Ascending aorta (tissue), 2 donors: ENCODE measurements at places on chromosomes 12 and 14.

DNA sequence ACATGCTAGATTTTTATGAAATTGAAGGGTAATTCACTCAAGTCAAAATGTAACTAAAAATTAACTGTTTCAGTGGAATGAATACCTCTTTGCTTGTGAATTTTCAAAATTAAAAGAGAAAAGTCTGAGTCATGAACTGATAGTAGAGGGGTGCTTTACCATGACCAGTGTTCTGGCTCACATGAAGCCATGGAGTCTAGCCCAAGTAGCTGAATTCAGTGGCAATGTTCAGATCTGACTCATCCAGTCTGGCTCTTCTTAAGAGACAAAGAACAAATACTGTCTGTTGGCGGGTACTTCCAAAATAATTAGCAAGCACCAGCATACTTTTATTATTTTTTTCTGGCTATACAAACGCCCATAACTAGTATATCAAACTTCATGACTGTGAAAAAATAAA is 366.3 kb upstream of the GARIN6 start:
- DNase-seq = no peak

GRCh38 chr12:123543541-123543940 is 10.0 kb upstream of the RILPL1 start:
- DNase-seq = no peak

GRCh38 chr14:68598621-68599447 is 194.0 kb downstream of the ZFP36L1 start:
- peak; percentile 83 for DNase-seq

DNA sequence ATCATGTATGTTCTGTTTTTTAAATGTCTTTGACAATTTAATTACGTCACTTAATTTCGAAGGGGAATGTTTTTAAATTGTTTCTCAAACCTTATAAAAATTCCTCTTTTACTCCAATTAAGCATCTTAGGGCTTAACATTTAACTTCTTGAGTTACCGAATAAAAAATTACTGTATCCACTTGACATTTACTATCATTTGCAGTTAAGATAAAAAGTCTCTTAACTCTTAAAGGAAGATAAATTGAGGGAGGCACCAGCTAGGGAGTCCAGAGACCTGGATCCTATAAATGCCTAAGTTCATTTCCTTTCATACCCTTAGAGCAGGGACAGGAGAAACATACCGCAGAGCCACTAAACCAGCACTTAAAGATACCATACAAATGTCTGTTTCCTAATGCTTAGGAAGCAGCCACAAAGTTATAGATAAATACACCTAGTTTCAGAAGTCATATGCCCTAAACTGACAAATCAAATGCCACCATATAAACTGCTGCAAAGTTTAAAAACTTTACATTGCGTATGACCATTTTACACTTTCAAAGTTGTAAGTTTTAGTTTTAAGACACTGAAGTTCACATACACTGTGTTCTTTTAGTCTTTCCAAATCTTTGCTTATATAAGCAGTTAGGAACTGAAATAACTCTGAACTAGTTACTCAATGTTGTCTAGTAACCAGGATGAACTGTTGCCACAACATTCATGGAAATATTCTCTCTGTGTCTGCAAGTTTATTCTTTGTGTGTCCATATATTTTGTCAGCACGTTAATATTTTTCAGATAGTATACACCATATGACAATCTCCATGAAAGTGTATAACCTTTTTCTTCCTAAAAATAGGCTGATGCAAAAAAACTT is 71.2 kb downstream of the GALNT4 start:
- no peak for DNase-seq

- DNase-seq = no peak
Observed at GRCh38 chr12:18343708-18344107, 82.4 kb downstream of the PIK3C2G start.

GRCh38 chr12:23731493-23731892 is 218.0 kb downstream of the SOX5 start:
- DNase-seq = no peak

DNA sequence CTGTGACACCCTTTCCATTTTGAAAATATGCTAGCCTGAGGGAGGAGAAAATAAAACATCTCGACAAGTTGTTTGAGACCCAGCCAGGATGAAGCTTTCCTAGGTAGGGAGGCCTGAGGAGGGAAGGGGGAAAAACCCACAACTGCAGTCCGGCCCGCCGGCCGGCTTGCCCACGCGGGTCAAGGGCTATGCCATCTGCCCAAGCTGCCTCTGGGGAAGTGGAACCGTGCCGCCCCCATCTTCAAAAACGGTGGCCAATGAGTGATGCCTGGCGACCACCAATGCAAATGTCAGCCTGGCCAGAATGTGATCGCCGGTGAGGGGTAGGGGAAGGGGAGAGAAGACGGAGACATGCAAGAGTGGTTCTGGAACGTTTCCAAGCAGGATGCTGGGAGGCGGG is 263.5 kb upstream of the ALG10B start:
- no peak for DNase-seq

DNA sequence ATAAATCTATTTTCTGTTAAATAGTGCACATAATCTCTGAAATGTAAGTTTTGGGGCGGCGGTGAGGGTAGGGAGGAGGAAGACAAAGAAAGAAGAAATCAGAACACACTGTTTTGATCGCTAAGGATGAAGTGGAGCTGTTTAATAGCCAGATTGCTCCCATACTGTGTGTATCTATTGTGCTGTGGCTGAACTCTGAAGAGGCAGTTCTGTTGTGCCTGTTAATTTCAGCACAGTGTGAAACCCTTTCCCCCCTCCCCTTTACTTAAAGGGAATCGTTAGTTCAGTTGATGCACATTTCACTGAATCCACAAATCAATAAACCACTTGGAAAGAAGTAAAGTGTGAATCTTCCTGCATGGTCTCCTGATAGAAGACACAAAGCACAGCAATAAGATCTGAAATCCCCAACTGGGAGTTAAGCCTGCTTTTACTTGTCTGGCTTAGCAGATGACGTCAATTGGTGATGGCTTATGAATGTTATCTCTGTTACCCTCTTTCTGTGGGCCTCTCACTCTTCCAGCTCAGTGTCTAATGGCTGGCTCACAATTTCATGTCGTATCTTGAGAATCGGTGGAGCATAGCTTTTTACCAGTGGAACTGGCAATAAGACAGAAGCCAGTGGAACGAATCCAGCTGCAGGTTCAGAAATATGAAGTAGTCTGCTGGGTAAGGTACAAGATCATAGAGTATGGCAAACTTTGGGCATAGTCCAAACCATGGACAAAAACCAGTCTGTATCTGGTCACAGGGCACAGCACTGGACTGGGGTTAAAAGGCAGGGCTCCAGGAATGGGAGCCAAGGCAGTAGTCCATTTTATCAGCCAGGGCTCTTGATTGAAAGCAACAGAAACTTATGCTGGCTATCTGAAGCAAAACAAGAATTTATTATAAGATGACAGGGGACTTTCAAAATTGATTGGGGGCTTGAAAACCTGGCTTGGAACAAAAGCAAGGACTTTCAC is 413.5 kb upstream of the SEL1L start:
- DNase-seq = no peak

DNA sequence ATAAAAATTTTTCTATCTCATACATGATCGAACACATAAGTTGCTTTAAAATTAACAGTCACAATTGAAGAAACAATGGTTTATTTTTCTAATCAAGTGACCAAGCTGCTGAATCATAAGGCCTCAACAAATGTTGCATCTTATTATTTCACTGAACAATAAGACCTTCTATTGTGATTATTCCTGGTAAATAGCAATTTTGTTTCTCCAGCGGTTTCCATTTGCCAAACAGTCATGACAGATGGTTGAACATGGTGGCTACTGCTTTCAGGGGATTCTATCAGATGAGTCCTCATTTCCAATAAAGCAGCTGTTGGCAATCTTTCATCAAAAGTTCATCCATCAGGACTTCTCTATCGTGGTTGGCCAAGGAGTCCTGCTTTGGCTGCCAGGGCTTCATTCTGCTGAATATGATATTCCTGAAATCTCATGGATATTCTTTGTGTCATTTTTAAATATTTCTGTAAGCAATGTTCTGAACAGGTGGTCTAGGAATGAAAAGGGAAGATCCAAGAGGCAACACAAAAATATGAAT is 13.0 kb downstream of the TOMM20L start:
- DNase-seq = no peak

DNA sequence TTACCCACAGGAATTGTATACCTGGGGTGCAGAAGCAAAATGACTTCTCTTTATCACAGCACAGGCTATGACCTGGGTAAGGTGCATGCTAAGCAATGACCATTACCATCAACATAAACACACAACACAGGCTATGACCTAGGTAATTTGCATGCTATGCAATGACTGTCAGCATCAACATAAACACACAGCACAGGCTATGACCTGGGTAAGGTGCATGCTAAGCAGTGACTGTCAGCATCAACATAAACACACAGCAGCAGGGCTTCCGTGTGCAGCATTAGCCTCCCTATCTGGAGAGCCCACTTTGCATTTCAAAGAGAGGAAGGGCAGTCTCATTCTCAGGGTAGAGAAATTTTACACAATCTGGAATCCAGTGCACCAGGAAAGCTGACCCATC is 583.0 kb downstream of the TMEM121 start:
- no peak for DNase-seq

- no peak for DNase-seq
Observed at GRCh38 chr12:123471374-123472068, 13.6 kb downstream of the SNRNP35 start.

DNA sequence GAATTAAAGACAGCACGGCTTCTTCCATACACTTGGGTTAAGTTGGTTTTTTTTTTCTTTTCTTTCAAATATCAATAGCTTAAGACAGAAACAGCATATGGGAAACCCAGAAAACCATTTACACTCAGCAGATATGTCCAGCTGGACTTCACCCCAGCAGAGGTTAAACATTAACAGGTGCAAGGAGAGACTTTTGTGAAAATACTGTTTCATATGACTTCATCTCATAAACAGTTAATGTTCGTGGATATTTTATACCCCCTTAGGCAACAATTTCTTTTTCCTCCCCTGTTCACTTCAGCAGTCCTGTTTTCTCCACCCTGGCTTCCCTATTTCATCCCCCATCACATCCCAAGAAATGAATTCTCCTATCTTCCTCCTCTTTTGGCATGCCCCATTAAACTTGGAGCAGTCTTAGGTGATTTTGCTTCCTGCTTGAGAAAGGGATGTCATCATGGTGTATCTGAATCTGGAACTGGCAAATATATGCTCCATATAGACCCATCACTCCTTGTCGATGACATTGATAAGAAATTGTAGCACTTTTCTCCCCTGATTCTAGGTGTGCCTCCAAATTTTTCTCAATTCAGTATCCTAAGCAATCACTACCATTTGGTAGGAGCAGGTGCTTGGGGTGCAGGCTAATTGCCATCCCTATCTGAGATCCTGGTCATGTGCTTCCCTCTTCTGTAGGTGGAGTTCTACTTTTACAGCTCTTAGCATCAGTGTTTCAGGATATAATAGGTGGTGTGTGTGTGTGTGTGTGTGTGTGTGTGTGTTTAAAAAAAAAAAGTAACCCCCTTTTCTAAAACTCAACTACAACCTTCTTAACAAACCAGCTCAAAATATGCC is 67.9 kb downstream of the BMP4 start:
- DNase-seq = no peak

DNA sequence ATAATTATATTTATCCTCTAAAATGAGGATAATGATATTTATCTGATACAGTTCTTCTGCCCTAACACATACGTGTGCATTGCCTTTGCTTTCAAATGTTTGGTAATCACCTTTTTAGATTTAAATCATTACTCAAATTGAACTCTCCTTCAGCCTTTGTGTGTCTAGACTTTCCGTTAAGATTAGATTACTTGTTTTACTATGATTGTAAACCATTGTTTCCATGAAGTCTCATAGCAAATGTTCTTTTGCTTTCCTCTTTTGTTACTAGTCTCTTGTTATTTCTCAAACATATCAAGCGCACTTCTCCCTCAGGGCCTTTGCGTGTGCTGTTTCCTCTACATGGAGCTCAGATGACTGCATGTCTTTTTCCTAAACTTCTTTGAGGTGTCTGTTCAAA is 63.7 kb downstream of the ETV6 start:
- no peak for DNase-seq

- no peak for DNase-seq
Observed at GRCh38 chr14:36655963-36656686, 5.5 kb upstream of the PAX9 start.

DNA sequence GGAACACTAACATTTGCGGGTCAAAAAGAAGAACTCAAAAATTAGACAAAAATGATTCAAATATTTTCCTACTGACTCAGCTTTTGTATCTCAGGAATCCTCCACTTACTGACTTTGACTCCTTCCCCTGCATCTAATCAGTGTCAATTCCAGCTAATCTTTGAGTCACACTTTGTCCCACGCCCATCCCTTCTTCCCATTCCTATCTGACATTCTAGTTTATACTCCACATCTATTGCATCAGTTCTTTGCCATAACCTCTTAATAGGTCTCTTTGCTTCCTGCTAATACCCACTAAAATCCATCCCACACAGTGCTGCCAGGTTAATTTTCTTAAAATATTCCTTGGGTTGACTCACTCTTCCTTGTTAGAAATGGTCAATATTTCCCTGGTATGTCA is 19.1 kb downstream of the BBS10 start:
- DNase-seq = no peak

DNA sequence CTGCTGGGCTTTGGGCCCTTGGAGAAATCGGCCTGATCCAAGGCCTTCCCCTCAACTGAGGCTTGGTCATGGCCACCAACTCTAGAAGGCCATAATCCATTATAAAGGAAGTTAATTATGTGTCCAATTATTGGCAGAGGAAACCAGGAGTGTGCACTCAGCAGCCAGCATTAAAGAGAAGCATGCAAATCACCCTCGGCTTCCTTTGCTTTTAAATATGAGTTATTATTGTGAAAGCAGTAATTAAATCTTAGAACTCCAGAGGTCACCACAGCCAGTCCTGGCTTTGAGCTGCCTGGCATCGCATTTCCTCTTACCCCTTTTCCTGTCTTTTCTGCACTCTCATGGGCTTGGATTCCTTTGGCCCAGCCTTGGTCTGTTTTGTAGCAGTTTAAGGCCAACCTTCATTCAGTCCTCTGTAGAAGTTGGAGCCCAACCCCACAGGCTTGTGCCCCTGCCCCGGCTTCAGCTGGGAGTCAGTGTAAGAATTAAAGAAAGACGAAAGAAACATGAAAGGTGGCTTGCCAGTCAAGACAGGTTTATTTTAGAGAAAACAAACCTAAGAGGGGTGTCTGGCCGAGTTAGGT is 14.7 kb upstream of the KRT86 start:
- DNase-seq = no peak
